ENCODE measurements at places on chromosomes 1 and 21. TPM values are rescaled to one million over a fixed set of nuclear protein-coding genes. Genes with fewer than 3 reads are reported as not detected.

DNA sequence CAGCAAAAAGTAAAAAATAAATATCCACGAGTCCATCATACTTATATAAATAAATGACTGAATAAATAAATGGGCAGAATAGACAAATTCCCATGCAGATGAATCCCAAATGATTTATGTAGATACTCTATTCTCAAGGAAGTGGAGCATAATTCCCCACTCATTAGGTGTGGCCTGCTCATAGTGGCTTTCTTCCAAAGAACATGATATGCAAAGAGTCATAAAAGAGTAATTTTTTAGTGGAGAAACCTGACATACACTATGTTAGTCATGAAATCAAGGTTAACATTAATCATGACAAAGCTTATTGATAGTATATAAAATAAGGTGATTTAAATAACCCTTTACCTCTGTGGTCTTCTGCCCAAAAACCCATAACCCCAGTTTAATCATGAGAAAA lies 298.9 kb downstream of the DPYD start:
- no peak overlapping the region for H3K27ac ChIP-seq
- no peaks in the 10 kb centered on the region for H3K27me3 ChIP-seq
- H3K36me3 ChIP-seq = no peaks in the 10 kb centered on the region
- DNase-seq = no peak
- H3K4me3 ChIP-seq = no peak overlapping the region

DNA sequence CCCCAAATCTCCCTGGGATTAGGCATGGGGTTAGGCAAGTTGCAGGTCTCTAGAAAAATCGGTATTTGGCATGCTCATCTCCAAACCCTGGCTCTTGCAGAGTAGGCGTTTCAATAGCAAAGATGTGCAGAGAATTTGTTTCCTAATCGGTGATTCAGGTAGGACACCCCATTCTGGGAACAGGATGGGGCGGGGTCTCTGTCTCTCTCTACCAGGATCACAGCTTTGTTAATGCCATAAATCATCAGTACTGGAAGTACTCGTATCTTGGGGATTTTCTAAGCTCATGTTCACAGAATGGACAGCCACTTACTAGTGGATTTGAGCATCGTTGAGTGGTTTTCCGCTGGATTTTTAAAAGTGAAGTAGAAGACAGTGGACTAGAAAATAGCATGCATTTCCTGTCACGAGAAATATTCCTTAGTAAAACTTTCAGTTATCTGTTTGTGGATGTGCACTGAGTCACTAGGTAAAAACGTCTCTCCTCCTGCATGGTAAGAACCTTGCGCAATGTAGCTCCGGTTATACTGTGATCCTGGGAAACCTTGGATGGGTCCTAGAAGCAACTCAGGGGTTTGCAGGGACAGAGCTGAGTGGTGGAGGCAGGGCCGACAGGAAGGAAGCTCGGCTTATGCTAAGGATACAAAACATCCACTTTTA lies 5.1 kb downstream of the TMEM51 start:
- peak overlapping the region; percentile 7 for H3K27ac ChIP-seq
- H3K27me3 ChIP-seq = no peaks in the 10 kb centered on the region
- DNase-seq = no peak
- H3K4me1 ChIP-seq = peaks cover 10% of the 10 kb centered on the region
- H3K4me3 ChIP-seq = no peak overlapping the region

- H3K4me1 ChIP-seq = no peaks in the 10 kb centered on the region
Measured at GRCh38 chr1:92845908-92846307, 14.1 kb downstream of the RPL5 start.

GRCh38 chr21:36451506-36451905 lies 28.4 kb downstream of the CLDN14 start:
- H3K27me3 ChIP-seq = no peaks in the 10 kb centered on the region
- no peak for DNase-seq
- H3K4me3 ChIP-seq = no peak overlapping the region
- H3K36me3 ChIP-seq = no peaks in the 10 kb centered on the region

GRCh38 chr1:214525535-214526019 lies 25.8 kb downstream of the PTPN14 start:
- H3K36me3 ChIP-seq = no peaks in the 10 kb centered on the region
- no peak overlapping the region for H3K27ac ChIP-seq
- H3K4me1 ChIP-seq = no peaks in the 10 kb centered on the region
- H3K4me3 ChIP-seq = no peak overlapping the region
- H3K27me3 ChIP-seq = no peaks in the 10 kb centered on the region

GRCh38 chr1:207825719-207826556 lies 74.1 kb downstream of the CD46 start:
- H3K4me3 ChIP-seq = peak overlapping the region; percentile 1
- H3K27me3 ChIP-seq = no peaks in the 10 kb centered on the region
- H3K36me3 ChIP-seq = no peaks in the 10 kb centered on the region
- peaks cover 36% of the 10 kb centered on the region for H3K4me1 ChIP-seq
- peak; percentile 72 for DNase-seq

- no peak overlapping the region for H3K27ac ChIP-seq
- H3K36me3 ChIP-seq = no peaks in the 10 kb centered on the region
- no peaks in the 10 kb centered on the region for H3K4me1 ChIP-seq
- H3K4me3 ChIP-seq = no peak overlapping the region
- H3K27me3 ChIP-seq = no peaks in the 10 kb centered on the region
Measured at GRCh38 chr1:60329651-60330050, 256.1 kb upstream of the C1orf87 start.

DNA sequence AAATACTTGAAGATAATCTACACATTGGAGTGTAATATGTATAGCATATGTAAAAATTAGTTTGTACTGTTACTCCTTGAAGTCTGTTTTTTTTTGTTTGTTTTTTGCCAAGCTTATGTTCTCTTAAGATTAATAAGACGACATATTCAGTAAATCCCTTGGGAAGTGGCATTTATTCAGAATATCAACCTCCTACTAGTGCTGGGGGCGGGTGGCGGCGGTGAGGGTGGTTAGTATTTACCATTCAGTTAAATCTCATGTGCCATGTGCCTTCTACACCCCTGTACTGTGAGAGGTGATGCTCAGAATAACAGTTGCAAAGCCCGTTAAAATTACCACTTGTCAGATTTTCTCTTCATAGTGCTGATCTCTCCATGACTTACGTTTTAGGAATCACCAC lies 3.0 kb downstream of the BACH1 start:
- H3K27me3 ChIP-seq = no peaks in the 10 kb centered on the region
- DNase-seq = no peak
- no peak overlapping the region for H3K27ac ChIP-seq
- no peak overlapping the region for H3K4me3 ChIP-seq
- H3K4me1 ChIP-seq = peaks cover 12% of the 10 kb centered on the region

DNA sequence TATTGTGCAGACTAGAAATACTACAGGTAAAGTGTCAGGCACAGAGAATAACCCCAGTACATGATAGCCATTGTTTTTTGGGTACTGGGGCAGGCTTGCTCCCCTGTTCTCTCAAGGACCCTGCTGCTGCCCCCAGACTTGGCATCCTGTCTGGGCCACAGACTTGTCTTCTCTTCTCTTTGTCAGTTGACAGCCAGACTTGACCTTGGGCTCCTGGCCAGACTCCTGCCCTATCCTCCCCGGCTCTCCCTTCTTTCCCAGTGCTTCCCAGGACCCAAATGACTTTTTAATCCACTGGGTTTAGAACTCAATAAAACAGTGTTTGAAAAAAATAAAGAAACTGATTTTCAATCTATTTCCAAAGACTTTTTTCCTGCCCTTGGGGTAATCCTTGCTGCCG lies 43.2 kb downstream of the ZSCAN20 start:
- no peak for DNase-seq
- H3K27me3 ChIP-seq = no peaks in the 10 kb centered on the region
- H3K4me3 ChIP-seq = no peak overlapping the region
- no peaks in the 10 kb centered on the region for H3K4me1 ChIP-seq
- H3K36me3 ChIP-seq = no peaks in the 10 kb centered on the region

DNA sequence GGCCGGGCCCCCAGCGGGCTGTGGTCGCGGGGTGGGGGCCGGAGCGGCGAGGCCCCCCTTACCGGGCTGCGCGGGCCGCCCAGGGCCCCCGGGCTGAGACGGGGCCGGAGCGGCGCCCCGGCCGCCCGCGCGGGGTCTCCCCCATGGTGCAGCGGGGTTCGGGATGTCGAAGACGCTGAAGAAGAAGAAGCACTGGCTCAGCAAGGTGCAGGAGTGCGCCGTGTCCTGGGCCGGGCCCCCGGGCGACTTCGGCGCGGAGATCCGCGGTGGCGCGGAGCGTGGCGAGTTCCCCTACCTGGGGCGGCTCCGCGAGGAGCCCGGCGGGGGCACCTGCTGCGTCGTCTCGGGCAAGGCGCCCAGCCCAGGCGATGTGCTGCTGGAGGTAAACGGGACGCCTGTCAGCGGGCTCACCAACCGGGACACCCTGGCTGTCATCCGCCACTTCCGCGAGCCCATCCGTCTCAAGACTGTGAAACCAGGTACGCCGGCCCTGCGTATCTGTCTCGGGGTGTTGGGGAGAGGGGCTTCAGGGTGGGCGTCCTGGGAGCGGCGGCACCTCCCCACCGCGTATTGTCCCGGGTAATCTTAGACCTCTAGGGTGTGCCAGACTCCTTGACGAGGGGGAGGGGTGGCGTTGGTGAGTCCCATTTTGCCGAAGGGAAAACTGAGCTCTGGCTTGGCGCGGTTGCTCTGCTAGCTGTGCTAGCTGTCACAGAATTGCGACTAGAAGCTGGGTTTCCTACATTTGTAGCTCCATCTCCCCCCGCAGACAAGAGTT lies 745 bp downstream of the MAGI3 start:
- H3K4me3 ChIP-seq = peak overlapping the region; percentile 80
- DNase-seq = peak; percentile 86
- peaks cover 5% of the 10 kb centered on the region for H3K4me1 ChIP-seq
- no peaks in the 10 kb centered on the region for H3K36me3 ChIP-seq

- H3K36me3 ChIP-seq = no peaks in the 10 kb centered on the region
- no peak for DNase-seq
- H3K27ac ChIP-seq = no peak overlapping the region
- no peaks in the 10 kb centered on the region for H3K4me1 ChIP-seq
Measured at GRCh38 chr21:34999397-34999941, 49.6 kb downstream of the RUNX1 start.

- H3K27me3 ChIP-seq = no peaks in the 10 kb centered on the region
- DNase-seq = peak; percentile 81
- no peaks in the 10 kb centered on the region for H3K36me3 ChIP-seq
- no peaks in the 10 kb centered on the region for H3K4me1 ChIP-seq
- no peak overlapping the region for H3K4me3 ChIP-seq
Measured at GRCh38 chr1:165367375-165367993, 11.0 kb upstream of the LMX1A start.

DNA sequence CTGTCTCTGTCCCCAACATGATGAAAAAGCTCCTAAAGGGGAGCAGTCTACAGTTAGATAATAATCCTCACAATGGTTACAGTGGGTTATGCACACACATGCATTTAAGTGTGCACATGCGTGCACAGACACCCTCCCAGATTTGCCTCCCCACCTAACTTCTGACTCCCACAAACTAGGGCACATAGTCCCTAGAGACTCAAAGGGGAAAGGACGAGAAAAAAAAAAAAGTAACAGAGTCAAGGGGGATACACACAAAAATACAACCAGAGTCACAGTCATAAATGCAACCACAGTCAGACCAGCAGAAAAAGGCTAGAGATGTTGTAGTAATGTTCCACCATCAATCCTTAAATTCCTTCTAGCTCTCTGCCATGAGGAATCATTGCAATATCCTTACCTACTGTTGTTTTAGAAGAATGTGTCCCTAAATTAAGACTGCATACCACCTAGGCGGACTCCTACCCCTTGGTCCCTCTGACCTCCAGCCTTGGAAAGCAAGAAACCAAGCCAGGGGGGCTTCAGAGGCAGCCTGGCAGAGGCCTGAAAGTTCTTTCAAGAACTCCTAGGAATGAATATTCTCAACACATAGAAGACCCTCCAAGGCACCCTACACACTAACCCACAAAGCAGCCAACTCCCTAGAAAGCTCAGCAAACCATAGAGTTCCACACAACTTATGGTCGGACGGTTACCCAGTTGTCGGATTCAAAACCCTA lies 1.3 kb downstream of the CRTC2 start:
- H3K4me3 ChIP-seq = peak overlapping the region; percentile 80
- DNase-seq = no peak
- H3K27ac ChIP-seq = peak overlapping the region; percentile 98
- peaks cover 17% of the 10 kb centered on the region for H3K36me3 ChIP-seq

Gene LCE1B
- not detected for total RNA-seq

Gene KLHDC7A
- total RNA-seq = 2.2 TPM

Gene MRTO4
- 12.7 TPM for total RNA-seq

Gene CA6
- not detected for total RNA-seq

Gene FMN2
- total RNA-seq = 0.62 TPM

Gene CLIC4
- total RNA-seq = 38.0 TPM

Gene C8A
- not detected for total RNA-seq
